ENCODE measurements at places on chromosomes 11 and 22.

- DNase-seq: no peak
Observed at GRCh38 chr11:106785913-106786650, 232.2 kb downstream of the GUCY1A2 start.

- DNase-seq: no peak
Observed at GRCh38 chr11:71305041-71305440, 52.7 kb upstream of the SHANK2 start.

DNA sequence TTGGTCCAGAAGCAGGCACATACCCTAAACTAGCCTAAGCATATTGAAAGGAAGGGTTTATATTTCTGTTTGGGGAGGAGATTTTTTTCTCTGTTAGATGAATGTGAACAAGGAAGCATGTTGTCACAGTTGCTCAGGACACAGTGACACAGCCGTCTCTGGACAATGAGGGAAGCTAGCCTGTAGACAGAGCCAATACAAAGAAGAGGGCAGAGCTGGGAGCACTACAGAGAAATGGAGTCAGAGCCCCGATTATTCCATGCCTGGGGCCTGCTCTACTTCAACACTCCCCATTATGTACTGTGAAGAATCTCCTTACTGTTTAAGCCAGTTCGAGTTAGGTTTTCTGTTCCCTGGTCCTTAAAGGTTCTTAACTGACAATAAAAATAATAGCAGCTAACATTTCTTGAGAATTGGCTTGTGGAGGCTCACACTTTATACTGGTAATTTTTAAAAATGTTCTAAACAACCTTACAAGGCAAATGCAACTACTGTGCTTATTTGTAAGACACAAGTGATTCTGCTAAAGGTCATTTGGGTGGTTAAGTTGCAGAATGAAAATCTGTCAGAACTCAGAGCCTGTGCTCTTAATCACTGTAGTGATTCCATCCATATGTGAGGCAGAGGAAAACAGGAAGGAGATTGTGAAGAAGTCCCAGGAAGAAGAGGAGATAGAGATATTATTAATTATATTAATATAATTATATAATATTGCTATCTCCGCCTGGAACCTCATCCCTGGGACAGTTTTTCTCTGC, 58.8 kb upstream of the RRAS2 start:
- DNase-seq: no peak

DNA sequence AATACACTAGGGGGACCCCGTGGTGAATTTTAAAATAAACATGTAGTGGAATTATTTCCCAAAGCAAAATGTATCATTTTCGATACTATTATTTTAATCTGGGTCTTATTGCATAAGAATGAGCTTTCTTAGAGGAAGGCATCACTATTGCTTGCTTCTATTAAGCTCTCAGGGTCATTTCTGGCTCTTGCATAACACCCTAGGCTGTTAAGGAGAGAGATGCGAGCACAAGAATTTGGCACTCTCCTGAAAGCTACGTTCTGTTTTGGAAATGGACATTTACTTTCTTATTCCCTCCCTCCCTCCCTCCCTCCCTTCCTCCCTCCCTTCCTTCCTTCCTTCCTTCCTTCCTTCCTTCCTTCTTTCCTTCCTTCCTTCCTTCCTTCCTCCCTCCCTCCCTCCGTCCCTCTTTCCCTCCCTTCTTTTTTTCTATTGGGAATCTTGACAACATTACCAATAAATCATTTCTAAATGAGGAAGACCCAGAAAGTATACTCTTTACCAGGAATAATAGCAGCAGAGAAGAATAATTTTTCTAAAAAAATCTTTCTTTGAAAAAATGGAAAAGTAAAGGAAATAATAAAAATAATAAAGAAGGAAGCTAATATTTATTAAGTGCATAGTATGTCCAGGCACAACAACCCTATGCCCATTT, 83.6 kb upstream of the BDNF start:
- no peak for DNase-seq

- peak; percentile 21 for DNase-seq
Observed at GRCh38 chr11:62974848-62975522, 9.8 kb downstream of the SLC22A6 start.

DNA sequence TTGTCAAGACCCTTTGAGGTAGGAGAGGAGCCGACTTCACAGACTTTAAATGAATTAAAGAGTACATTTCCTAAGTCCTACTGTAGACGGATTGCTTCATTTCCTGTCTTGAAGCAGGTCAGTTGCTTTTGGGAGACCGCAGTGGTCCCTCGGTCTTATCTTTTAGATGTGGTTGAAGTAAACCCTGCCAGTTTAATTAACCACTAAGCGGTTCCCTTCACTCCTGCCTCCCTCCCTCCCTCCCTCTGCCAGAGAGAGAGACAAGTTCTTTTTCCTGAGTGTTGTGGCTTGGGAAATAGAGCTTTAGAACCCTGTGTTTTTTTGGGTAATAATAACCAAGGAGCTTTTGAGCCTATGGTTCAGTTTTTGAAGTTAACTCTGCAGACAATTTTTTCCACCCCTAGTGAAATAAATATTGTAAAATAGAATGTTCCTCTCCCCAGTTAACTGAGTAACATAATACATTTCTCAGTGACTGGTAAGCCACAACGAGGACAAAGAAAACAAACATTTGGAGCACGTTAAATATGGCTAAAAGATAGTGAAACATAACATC, 147.5 kb downstream of the LDLRAD3 start:
- DNase-seq: no peak

- no peak for DNase-seq
Observed at GRCh38 chr22:24181996-24182899, 961 bp downstream of the SUSD2 start.

GRCh38 chr11:67118181-67118766, 789 bp upstream of the KDM2A start:
- peak; percentile 71 for DNase-seq

DNA sequence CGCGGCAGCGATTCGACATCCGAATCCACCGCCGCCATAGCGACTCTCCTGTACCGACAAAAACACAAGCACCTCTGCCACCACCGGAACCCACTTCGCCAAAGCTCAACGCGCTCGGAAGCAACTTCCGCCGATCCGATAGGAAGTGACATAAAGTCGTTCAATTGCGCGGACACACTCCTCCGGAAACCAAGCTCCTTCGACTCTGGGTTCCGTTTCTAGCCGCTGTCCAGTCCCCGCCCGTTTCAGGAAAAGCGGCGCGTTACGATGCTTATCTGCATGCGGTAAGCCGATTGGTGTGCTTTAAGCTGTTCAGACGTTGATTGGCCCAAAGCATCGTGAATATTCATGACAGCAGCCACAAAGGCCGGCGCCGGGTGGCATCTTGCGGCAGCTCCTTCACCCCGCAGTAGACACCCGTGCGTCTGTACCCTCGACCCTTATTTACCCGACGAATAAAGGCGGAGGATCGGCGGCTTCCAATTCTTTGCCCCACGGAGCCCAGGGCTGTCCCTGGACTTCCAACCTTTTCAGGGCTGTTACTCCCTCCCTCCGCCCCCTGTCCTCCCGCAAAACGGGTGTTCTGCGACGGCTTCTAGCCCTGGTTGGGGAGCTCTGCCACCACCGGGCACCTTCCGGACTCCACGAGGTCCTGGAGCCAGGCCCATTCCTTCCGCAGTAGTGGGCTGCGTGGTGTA, at the start of gene TUT1:
Gene TUT1, minus strand, starts transcription at position 76 of the 698 bp plus-strand sequence. Its CDS starts 38 bp downstream, at position 38.
- DNase-seq: peak; percentile 96

GRCh38 chr11:44622190-44622650, 56.8 kb downstream of the CD82 start:
- peak; percentile 0 for DNase-seq

DNA sequence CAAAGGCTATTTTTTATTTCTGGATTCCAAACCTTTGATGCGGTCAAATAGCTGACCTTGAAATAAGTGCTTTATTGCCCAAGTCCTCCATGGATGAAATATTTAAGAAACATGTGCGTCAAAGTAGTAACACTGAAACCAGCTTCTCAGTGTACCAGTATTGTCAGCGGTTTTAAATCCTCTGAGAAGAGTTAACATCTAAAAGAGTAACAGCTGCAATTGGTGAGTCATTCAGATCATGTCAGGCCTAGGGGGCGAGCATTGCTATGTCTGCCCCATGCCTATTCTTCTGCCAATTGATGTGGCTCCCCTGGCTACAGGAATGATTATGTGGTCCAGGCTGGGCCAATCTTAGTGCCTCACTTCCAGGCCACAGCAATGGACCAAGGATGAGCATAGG, 263.3 kb upstream of the SORL1-AS1 start:
- no peak for DNase-seq

DNA sequence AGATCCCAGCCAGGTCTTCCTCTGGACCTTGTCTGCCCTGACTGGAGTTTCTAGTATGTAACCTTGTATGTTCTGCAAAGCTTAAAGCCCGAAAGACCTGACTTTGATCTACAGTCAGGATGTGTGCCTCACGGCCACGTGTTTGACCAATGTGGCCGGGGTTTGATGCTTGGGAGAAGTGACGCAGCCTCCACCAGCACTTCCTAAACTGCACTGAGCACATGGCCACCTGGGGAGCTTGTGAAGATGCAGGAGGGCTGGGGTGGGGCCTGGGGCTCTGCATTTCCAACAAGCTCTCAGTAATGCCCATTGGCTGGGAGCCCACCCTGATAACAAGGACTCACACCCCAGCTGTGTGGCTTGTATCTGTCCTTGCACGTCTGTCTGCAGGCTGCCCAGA, 53.2 kb downstream of the NAT10 start:
- DNase-seq: no peak

GRCh38 chr11:44306052-44306917, 3.7 kb downstream of the ALX4 start:
- no peak for DNase-seq

DNA sequence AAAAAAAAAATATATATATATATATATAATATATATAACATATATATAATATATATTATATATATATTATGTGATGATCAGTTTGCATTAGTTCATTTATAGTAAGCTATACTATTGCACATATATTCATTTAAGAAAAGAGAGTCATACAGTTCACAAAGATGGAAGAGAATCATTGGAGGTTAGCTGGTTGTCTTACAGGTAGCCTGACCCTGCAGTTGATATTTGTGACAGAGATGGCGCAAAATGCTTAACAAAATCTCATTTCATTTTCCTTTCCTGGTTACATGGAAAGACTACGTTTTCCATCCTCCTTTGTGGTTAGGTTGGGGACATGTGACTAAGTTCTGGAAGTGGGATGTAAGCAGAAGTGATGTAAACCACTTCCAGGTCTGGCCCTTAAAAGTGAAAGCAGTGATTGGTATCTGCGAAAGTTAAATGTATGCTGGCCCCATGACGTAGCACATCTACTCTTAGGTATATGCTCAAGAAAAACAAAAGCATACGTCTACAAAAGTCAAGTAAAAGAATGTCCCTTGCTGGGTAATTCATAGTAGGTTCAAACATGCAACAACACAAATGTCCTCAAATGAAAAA, 7.2 kb upstream of the TMEM135 start:
- DNase-seq: no peak

- DNase-seq: no peak
Observed at GRCh38 chr22:37690901-37691504, 4.9 kb downstream of the NOL12 start.

DNA sequence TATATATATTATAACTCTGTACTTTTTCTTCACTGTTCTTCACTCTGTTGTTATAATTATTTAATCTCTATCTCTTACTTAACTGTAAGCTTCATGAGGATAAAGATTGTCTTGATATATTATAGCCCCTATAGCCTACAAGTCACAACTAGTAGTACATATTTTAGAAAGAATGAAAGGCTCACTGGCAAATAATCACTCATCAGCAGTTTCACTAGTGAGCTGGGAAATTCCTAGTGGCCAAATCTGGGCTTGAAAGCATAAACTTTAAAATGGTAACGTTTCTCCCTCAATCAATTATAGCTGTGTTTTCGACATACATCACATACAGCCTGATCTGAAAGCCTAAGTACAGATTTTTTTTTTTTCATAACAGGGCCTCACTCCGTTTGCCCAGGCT, 42.5 kb downstream of the CTSC start:
- no peak for DNase-seq

DNA sequence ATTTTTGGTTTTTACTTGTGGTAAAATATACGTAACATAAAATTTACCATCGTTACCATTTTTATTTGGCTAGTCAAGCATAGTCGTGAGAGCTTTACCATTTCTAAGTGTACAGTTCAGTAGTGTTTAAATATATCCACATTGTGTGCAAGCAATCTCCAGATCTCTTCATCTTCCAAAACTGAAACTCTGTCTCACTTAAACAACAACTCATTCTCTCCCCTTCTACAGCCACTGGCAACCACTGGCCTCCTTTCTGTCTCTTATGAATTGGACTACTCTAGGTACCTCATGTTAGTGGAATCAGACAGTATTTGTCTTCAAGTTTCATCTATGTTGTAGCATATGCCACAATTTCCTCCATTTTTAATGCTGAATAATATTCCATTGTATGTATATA, 37.4 kb downstream of the SMC1B start:
- DNase-seq: no peak

GRCh38 chr22:34847072-34847471, 218.9 kb upstream of the ISX start:
- no peak for DNase-seq

- no peak for DNase-seq
Observed at GRCh38 chr11:129951201-129951865, 51.3 kb downstream of the PRDM10 start.

- no peak for DNase-seq
Observed at GRCh38 chr11:36775130-36775529, 177.1 kb upstream of the RAG2 start.

- DNase-seq: no peak
Observed at GRCh38 chr11:12592283-12592682, 81.9 kb upstream of the TEAD1 start.

- DNase-seq: no peak
Observed at GRCh38 chr11:97742717-97743116, 1278.0 kb upstream of the CNTN5 start.

GRCh38 chr11:72996959-72997358, 145.2 kb downstream of the FCHSD2 start:
- DNase-seq: no peak

DNA sequence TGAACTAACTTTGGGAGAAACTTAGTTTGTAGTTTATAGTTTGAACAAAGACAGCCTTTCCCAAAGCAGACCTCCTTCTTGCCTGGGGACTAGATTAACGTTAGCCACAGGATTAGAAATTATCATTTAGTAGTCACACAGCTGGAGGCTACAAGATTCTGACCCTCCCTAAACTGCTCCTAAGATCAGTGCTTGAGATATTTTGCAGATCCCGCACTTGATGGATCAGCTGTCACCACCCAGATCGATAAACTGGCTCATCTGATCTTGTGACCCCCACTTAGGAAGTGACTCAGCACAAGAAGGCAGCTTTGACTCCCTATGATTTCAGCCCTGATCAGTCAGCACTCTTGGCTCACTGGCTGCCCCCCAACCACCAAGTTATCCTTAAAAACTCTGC, 1.6 kb downstream of the SLC22A24 start:
- no peak for DNase-seq

GRCh38 chr11:5004424-5005274, 10.0 kb downstream of the OR51L1 start:
- peak; percentile 29 for DNase-seq

DNA sequence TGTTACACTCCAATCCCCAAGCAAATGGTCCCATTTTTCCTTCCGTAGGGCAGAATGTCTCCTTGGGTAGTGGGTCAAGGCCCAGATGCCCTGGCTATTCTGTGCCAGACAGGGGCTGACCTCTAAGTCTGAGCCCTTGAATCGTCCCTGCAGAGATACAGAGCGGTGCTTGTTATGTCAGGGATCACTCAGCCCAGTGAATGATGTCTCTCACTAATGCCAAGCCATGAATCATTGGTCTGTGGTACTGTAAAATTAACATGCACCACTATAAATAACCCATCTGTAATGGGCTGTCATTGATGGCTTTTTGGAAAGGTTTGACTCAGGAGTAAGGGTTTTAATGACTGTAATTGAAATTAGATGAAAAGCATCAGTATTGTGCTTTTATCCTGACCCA, 35.3 kb upstream of the KIRREL3 start:
- no peak for DNase-seq

GRCh38 chr11:515131-515530, 8.1 kb upstream of the RNH1 start:
- DNase-seq: no peak

Data from activated T-cell treated with anti-CD3 and anti-CD28 coated beads, Interleukin-2, amount 50 U/mL, for 72 hours (primary cell).